ENCODE measurements at places on chromosomes 1 and 21.
A peak's percentile ranks its signal among the peaks of the same experiment; 100 is the strongest.

- no peak for DNase-seq
These were observed 1.4 kb downstream of the CSRP1 start for GRCh38 chr1:201505503-201505890.

DNA sequence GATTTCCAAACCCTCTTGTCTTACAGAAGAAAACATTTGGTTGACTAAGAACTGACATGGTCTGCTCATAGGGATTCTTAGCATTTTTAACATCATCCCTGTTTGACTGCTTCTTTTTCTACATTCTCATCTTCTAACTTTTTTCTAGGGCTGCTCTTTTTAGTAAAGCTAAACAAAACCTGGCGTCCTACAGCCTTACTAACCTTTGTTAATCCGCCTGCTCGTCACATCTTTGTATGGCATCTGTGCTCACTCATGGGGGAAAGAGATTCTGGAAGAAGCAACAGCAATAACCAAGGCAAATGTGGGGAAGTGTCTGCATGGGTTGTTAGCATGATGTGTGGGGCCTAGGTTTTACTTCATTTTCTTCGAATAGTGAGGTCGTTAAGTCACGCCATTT lies 92.0 kb downstream of the KIF1B start:
- no peak for DNase-seq

GRCh38 chr1:48684381-48684780 lies 92.3 kb downstream of the BEND5 start:
- DNase-seq, result no peak

GRCh38 chr1:24205345-24206082 lies 18.4 kb upstream of the IFNLR1 start:
- no peak for DNase-seq

GRCh38 chr1:227317011-227317451 lies 1.3 kb downstream of the CDC42BPA start:
- DNase-seq, result no peak

GRCh38 chr1:79040424-79041082 lies 34.0 kb upstream of the ADGRL4 start:
- DNase-seq, result no peak

GRCh38 chr21:32360401-32360975 lies 32.3 kb downstream of the URB1 start:
- peak; percentile 7 for DNase-seq

GRCh38 chr1:88655685-88656299 lies 28.3 kb upstream of the PKN2 start:
- DNase-seq, result no peak

DNA sequence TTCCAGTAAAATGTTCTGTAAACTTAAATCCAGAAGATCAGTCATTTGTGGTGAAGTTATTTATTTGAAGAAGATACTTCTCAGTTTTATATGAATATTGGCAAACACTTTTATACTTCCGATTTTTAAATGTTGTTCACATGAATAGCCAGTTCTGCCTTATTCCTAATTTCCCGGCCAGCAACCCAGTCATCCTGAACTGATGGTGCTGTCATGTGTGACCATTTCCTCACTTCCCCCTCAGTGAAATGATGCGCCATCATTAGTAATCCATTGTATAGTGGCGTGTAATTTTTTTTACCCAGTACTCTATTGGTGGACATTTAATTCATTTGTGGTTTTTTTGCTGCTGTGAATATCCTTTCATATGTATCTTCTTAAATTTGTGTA lies 16.4 kb downstream of the GPSM2 start:
- no peak for DNase-seq

GRCh38 chr1:104699433-104699832 lies 949.7 kb downstream of the AMY1C start:
- no peak for DNase-seq

GRCh38 chr1:19845555-19845954 lies 30.5 kb upstream of the RNF186 start:
- DNase-seq, result no peak

DNA sequence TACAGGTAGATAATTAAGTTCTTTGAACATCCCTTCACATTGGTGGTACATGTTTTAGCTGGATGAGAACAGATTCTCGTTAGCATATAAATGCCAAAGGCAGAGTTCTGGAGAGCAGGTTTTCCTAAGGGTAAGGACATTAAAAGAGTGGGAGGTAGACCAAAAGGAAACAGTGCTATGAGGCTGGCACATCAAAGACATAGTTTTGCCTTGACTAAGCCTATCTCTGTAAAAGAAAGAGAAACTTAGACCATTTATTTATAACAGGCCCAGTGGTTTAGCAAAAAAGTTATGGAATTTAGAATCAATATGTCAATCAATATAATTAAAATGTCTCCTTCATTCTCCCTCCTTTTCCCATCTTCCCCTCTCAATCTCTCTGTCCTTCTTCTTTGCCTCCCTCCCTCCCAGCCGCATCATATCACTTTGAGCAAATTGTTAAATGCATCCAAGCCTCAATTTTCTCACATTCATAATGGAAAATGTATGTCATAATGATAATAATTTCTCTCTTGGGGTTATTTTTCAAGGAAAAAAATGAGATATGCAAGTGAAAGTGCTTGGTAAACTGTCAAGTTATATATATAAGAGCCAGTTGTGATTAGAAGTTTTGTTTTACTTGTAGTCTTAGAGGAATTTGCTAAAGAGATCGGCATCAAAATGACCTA lies 209.9 kb upstream of the SGIP1 start:
- no peak for DNase-seq

- no peak for DNase-seq
These were observed 344.6 kb downstream of the LMO4 start for GRCh38 chr1:87673309-87673708.

GRCh38 chr1:211333906-211334305 lies 7.3 kb downstream of the TRAF5 start:
- DNase-seq, result no peak

- no peak for DNase-seq
These were observed 11.9 kb upstream of the EDN2 start for GRCh38 chr1:41496080-41497055.

DNA sequence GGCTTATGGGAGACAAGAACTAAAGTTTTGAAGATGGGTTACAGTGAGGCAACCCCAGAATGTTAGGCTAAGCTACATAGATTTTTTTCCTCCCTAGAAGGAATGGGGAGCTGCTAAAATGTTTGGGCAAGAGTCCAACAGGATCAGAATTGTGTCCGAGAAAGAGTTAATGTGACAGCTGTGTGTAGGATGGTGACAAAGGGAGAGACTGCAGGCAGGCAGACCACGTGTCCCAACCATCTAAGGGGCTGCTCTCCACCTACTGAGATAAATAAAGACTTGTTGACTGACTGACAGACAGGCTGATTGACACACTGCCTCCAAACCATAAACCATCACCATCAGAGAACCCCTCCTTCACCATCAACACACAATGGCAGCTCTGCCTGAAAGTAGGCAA lies 133.7 kb upstream of the CTTNBP2NL start:
- no peak for DNase-seq

DNA sequence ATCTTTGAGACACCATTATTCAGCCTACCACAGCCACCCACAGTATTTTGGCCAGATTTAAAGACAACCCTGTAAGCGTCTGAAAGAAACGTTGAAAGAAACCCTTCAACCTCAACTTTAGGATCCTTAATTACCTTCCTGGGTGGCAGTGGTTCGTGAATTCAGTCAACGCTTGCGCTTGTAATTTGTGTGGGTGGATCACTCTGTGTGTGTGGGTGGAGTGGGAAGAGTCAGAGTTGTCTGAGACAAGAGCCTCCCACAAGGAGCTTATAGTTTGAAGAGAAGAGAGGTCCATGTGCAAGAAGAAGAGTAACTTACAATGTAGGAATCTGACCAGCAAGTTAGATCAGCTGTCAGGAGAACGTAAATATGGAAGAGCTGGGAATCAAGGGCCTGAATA lies 8.4 kb downstream of the COQ8A start:
- DNase-seq, result no peak

GRCh38 chr1:47937586-47938254 lies 59.5 kb downstream of the TRABD2B start:
- no peak for DNase-seq

DNA sequence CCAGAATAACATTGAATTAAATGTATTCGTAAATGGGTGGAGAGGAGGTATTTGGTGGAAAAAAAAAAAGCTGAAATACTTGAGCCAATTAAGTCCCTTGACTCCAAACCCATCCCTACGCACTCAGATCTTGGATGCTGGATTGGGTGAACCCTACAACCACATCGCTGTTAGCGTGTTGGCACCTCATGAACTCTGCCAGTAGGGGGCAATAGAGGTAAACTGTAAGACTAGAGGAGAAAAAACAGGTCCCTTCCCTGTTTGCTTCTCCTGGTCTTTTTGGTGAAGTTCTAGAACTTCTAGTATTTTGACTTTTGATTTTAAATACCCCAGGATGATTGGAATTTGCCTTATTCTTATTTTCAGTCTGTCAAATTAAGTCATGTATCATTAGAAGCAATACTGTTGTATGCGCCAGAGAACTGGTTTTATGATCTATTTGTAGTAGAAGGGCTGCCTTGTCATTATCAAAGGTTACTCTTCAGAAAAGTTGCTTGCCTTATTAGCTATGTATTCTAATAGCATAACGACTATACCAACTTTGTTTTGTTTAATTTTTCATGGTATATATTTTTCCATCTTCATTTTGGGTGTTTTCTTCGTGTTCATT lies 1.9 kb upstream of the OR13G1 start:
- no peak for DNase-seq

GRCh38 chr21:29360799-29361765 lies 62.4 kb downstream of the BACH1 start:
- peak; percentile 1 for DNase-seq
